Left kidney (tissue), 8 donors: ENCODE measurements at places on chromosomes 2 and 18.

DNA sequence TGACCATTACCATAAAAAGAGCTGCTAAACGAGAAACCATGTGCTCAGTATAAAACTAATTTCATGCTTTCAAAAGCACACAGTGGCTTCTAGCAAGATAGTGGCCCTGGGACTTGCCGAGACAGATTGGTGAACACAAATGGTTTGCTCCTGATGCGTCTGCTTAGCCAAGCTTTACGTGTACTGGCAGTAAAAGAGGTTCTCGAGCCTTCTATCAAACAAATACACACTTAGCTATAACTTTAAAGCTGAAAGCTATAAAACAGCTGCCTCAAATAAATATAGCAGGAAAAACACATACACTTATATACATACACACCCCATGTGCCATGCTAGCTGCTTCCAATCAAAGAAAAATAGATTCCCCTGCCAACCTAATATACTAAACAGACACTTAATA, 117.0 kb downstream of the ZNF385B start:
- no peak for DNase-seq

- DNase-seq: no peak
Observed at GRCh38 chr2:54836477-54836876, 113.0 kb downstream of the EML6 start.

DNA sequence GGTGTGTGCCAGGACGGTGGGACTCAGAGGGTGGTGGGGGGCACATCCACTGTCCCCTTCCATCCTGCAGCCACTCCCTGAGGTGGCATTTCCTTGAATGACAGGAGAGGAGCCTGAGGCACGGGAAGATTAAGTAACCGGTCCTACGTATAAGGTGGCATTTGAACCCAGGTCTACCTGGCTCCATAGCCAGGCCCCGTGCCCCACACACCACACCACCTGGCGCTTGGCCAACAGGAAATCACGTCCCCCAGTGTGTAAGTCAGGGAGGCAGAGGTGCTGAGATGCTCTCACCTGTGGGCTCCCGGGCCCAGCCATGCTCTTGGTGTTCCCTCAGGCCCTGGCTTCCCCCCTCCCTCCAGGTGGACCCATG, 53.7 kb downstream of the HPCAL1 start:
- no peak for DNase-seq

- peak; percentile 57 for DNase-seq
Observed at GRCh38 chr18:56067969-56068671, 480.1 kb upstream of the TCF4 start.

DNA sequence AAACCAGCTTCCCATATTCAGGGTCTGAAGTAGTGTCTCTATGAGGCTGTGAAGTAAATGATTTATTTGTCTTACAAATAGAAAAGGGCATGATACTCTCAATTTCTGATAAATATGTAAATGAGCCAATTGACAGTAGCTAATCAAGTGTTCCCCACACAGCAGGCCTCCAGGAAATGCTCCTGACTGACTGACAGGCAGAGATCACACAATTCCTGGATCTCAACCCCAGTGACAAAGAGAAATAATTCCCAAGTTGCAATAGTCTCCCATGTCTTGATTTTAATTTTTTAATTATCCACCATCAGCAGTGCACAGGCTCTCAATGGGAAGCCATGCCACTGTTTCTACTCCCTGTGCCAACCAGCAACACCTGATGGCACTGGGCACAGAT, 390.4 kb downstream of the SOX11 start:
- DNase-seq: no peak

- DNase-seq: no peak
Observed at GRCh38 chr2:137507237-137507636, 457.0 kb upstream of the HNMT start.

- DNase-seq: no peak
Observed at GRCh38 chr2:168565512-168565911, 109.4 kb downstream of the CERS6 start.

GRCh38 chr18:79461627-79462026, 65.9 kb downstream of the NFATC1 start:
- no peak for DNase-seq

GRCh38 chr2:164910101-164910899, 45.0 kb downstream of the SLC38A11 start:
- DNase-seq: no peak

- DNase-seq: no peak
Observed at GRCh38 chr2:172817411-172817810, 81.8 kb downstream of the RAPGEF4 start.

DNA sequence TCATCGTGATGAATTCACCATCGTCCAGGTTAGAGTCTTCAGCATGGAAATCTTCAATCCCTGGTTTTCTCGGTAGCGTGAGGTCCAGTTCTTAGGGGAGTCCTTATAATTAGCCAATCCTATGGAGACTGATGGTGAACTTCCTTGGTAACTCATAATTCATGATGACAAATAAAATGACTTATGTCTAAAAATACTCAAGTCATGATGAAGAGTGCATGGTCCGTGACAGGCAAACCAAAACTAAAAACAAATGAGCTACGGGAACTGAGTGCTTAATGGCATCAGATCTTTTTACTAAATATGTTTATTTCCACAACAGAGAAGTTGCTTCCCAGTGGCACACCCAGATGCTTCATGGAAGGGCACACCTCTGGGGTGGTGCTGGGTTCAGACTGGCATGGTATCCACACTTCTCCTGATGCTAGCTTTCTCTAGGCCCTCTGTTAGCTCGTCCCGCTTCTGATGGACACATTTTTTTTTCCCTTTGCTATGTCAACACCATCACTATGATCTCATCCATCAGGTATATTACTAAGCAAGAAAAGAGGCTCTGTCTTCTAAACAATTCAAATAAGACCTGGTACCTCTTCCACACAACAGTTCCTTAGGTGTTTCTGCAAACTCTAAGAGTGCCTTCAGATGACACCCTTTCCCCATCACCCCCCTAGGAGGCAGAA, 92.8 kb upstream of the NEDD4L start:
- no peak for DNase-seq
